ENCODE measurements at places on chromosomes 5 and 9. TPM values are rescaled to one million over a fixed set of nuclear protein-coding genes. Genes with fewer than 3 reads are reported as not detected.
A peak's percentile ranks its signal among the peaks of the same experiment; 100 is the strongest.

TEK gene
- 49.7 TPM for polyA plus RNA-seq

GRCh38 chr5:113281194-113281593 lies 153.6 kb downstream of the TSSK1B start:
- no peak for DNase-seq

DNA sequence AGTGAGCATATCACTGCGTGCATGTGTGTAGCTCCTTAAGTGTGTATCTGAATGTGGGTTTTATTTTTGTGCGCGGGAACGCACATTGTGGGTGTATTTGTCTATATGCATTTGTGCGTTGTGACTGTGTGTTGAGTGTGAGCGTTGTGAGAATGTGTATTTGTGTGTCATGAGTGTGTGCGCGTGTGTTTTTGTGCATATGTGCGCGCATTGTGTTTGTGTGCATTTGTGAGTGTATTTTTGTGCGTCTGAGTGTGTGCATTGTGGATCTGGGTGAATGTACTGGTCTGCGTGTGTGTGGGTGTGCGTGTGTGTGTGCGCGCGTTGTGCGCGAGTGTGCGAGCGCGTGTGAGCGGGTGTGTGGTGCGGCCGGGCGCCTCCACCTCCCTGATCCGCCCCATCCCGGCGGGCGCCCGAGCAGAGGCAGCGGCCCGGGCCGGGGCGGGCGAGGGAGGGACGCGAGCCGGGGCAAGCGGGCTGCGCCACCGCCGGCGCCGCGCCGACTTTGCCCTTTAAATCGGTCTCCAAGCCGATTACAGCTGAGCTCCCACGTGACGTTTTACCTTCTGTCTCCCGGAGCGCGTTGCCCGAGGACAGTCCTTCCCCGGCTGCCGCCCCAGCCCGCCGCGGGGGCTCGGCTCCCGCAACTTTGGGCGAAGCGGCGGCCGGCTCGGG lies at the start of gene RASGRF2:
Gene RASGRF2, plus strand, starts transcription at position 596 of the 675 bp plus-strand sequence. CDS start 376 bp downstream, outside the sequence.
- no peak for DNase-seq

- DNase-seq = no peak
Measured at GRCh38 chr9:135045928-135046738, 41.3 kb upstream of the OLFM1 start.

- no peak for DNase-seq
Measured at GRCh38 chr9:130189840-130190239, 17.6 kb downstream of the NCS1 start.

CNTNAP3B gene
- 14.0 TPM for polyA plus RNA-seq

- DNase-seq = peak; percentile 33
Measured at GRCh38 chr5:17436350-17436749, 61.7 kb upstream of the TAF11L2 start.
